ENCODE measurements at places on chromosomes 2 and 18.

DNA sequence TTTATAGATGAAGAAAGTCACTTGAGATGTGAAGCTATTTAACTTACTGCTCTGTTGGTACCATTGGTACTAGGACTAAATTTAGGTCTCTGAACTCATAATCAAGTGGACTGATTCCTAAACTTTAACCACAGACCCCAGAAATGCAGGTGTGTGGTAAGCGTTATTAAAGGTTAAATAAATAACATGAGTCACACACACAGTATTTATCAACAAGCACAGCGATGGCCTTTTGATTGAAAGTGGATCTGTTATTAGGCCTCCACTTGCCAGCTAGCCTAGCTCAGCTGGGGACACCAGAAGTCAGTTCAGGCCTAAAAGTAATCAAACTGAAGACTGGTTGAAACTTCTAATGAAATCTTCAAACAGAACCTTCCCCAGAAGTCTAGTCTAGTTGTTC lies 161.3 kb upstream of the DPP10 start:
- DNase-seq = no peak

GRCh38 chr2:69789175-69789721 lies 40.2 kb upstream of the GMCL1 start:
- peak; percentile 97 for DNase-seq

DNA sequence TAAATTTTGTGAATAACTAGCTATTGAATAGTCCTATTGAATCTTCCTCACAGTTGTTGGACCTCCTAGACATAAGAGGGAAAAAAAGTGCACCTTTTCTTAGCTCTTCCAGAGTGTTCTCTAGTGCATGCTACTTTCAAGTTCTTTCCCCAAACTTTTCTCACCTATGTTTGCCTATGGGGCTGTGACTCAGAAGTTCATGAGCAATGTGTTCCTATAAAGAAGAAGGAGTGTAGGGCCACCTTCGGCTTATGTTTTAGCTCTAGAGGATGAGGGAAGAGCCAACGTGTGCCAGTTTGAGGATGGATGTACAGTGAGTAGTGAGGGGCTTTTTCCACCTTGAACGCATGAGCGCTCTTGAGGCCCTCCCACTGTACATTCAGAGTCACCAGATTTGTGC lies 27.0 kb upstream of the HNMT start:
- DNase-seq = no peak

GRCh38 chr2:112725545-112726457 lies 5.0 kb downstream of the NT5DC4 start:
- DNase-seq = no peak

DNA sequence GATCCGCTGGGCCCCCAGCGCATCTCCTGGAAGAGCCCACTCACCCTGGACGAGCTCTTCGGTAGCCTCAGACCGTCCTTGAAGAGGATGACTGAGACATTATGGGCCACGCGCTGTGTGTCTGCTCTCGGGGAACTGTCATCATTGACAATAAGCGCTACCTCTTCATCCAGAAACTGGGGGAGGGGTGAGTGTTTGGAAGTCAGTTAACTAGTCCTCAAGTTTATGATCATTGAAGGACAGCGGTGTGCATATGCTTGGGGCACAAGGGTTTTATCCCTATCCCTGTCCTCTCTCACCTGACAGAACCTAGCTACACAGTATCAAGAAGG lies 586 bp downstream of the STK16 start:
- no peak for DNase-seq

DNA sequence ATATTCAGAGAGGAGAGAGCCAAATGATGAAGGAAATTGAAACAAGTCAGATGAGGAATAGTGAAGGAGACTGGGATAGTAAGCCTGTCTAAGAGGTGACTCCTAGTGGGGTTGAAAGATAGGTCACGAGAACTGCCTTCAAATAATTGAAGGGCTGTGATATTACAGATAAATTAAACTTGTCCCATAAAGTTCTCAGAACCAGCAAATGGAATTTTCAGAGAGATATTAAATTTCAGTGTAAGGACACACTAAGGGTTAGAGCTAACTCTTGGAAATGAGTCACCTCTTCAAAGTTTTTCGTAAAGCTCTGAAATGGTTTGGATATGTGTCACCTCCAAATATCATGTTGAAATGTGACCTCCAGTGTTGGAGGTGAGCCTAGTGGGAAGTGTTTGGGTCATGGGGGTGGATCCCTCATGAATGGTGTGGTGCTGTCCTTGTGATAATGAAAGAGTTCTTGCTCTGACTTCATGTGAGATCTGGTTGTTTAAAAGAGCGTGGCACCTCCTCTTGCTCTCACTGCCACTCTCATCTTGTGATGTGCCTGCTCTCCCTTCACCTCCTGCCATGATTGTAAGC lies 87.3 kb downstream of the BABAM2 start:
- peak; percentile 97 for DNase-seq

DNA sequence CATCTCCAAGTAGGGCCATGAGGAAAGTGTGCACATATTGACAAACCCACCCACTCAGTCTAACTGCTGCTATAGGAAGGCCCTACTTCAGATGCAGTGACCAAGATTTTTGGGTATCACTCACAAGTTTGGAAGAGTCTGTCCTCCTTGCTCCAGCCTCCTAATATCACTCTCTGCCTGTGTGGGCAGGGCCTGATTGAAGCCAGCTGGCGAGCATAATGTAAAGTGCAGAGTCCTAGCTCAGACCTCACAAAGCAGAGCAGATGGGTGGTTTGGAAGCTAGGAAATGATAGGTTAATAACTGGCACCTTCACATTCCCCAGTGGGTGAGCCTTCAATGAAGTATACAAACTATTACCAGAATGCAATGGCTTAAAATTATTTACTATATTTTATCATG lies 11.2 kb upstream of the SULT1C3 start:
- DNase-seq = no peak

GRCh38 chr2:129006901-129007300 lies 688.2 kb upstream of the HS6ST1 start:
- DNase-seq = no peak

GRCh38 chr18:45487581-45487980 lies 127.7 kb upstream of the SLC14A2 start:
- no peak for DNase-seq

DNA sequence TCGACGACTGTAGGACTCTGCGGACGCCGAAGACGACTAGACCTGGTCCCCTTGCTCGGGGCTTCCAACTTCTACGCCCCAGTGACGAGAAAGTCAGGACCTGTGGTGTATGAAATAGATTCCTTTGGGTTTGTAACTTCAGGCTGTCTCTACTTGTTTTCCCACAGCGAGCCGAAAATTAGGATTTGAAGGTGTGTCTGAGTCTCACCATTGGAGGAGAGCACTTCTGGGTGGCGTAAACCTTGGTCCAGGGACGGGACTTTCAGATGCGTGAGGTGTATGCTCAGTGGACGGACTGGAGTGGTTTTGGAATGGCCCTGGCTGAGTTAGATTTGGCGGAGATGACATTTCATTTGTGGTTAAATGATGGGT lies 1.3 kb downstream of the BIRC6 start:
- peak; percentile 27 for DNase-seq

DNA sequence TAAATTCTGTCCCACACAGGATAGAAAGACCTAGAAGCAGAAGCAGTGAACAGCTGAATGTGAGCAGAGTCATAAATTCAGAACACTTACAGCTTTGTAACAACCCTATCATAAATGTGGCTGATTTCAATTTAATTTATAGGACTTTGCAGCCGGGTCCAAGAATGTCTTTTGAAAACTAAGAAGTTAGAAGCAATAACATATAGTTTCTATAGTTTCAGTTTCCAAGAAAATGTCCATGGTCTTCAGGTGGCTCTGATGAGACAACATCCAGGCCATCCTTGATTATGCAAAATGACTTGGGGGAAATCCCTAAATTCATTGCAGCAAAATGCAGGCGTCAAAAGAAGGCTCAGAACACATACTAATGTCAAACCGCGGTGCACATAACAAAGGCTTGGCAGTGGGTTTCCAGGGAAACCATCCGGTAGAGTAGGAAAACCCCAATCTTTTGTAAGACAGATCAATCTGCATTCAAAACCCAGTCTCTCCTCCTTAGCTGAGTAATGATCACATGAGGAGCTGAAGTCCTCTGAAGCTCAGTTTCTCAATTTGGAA lies 442.2 kb upstream of the ID2 start:
- no peak for DNase-seq

GRCh38 chr18:57807336-57808117 lies 4.4 kb upstream of the ATP8B1 start:
- DNase-seq = peak; percentile 93

Measured in EH (cell line).